ENCODE measurements at places on chromosomes 6 and 20. TPM values are rescaled to one million over a fixed set of nuclear protein-coding genes. Genes with fewer than 3 reads are reported as not detected.

The WFDC12 gene
- total RNA-seq = not detected

The RPS10 gene
- 896 TPM for total RNA-seq

The RIPOR2 gene
- 3.2 TPM for total RNA-seq

The HMGCLL1 gene
- 0.83 TPM for total RNA-seq

The DLL1 gene
- 13.0 TPM for total RNA-seq

The IP6K3 gene
- total RNA-seq = 0.26 TPM

The SMOC2 gene
- total RNA-seq = 213 TPM

The COL12A1 gene
- total RNA-seq = 46.8 TPM

The KCNK5 gene
- total RNA-seq = 242 TPM

The COL21A1 gene
- total RNA-seq = 3.3 TPM

The UTRN gene
- total RNA-seq = 107 TPM

The RBM24 gene
- 4.2 TPM for total RNA-seq

The FAM135A gene
- total RNA-seq = 31.6 TPM

The FGD2 gene
- 20.5 TPM for total RNA-seq

The OGFRL1 gene
- total RNA-seq = 17.8 TPM

The SLC32A1 gene
- not detected for total RNA-seq

The WFDC5 gene
- not detected for total RNA-seq

The ARFGEF3 gene
- total RNA-seq = 17.6 TPM

The F13A1 gene
- 55.1 TPM for total RNA-seq

The NANP gene
- 2.8 TPM for total RNA-seq

The PRR3 gene
- 8.0 TPM for total RNA-seq

The ABT1 gene
- total RNA-seq = 11.6 TPM

The NKX2-4 gene
- not detected for total RNA-seq

The SNX9 gene
- total RNA-seq = 56.7 TPM

The MLIP gene
- total RNA-seq = 0.20 TPM

The MAP1LC3A gene
- total RNA-seq = 94.4 TPM

The TOX2 gene
- total RNA-seq = 4.5 TPM

The AURKA gene
- 4.6 TPM for total RNA-seq

The MED20 gene
- 26.7 TPM for total RNA-seq

The VGLL2 gene
- not detected for total RNA-seq

The CST1 gene
- 28.7 TPM for total RNA-seq

The CAPN11 gene
- 0.95 TPM for total RNA-seq

The CCN6 gene
- total RNA-seq = not detected

The MYLK2 gene
- not detected for total RNA-seq

The SLA2 gene
- total RNA-seq = 2.0 TPM

The EPHA7 gene
- total RNA-seq = 11.3 TPM

The ALDH5A1 gene
- total RNA-seq = 20.7 TPM

The THEMIS gene
- total RNA-seq = 2.8 TPM

The CST5 gene
- not detected for total RNA-seq

The NFYA gene
- 24.8 TPM for total RNA-seq

The TAGAP gene
- total RNA-seq = 8.1 TPM

Measured in mucosa of gallbladder (tissue), 1 donor.